Suppressor macrophage treated with lipopolysaccharide for 4 hours (primary cell): ENCODE measurements at places on chromosomes 4 and X.
A peak's percentile ranks its signal among the peaks of the same experiment; 100 is the strongest.

DNA sequence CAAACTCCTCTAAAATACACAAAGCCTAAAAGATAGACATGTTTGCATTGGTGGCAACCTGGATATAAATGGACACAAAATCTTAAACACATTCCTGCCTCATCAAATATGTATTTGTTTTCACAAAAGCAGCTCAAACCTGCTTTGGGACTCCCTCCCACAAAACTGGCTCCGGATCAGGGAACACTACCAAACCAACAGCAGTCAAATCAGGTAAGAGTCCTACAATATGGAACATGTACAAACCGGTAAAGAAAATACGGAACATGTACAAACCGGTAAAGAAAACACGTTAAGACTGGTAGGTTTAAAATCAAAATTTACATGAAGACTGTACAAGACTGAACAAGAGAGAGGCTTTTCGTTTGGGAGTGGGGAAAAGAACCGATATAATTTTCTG, 4.3 kb downstream of the AMTN start:
- no peak for DNase-seq

GRCh38 chr4:84875636-84876371, 90.7 kb downstream of the WDFY3 start:
- peak; percentile 30 for DNase-seq

DNA sequence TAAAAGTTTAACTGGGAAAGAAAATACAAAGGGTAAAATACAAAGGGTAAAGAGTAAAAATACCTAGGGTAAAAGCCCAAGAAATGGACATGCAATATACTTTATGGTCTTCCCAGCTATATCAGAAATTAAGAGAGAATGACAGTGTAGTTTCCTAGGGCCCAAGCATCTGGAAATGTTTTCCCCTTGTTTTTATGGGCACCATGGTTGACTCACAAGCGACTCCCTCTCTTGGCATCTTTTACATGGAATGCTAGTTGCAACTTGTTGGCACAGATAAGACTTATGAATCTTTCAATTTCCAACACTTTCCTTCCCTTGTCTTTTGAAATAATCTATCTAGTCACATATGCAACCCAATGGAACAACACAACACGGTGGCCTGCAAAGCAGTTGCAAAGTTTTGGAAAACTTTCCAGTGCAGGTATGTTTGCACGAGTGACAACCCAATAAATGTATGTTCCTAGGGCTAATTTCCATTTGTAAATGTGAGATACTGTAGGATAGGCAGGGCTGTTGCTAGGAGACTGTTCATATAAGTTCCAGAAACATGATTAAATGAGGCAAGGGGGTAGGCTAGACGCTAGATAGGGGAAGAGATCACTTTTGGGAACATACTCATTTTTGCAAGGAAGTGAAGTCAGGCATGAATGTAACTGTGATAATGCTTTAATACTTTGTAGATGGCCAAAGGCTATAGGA, 36.4 kb upstream of the CWH43 start:
- no peak for DNase-seq

- no peak for DNase-seq
Observed at GRCh38 chr4:82480771-82481505, 50.5 kb downstream of the ENOPH1 start.

GRCh38 chr4:184384056-184384809, 90.1 kb downstream of the IRF2 start:
- DNase-seq = peak; percentile 74

- DNase-seq = no peak
Observed at GRCh38 chr4:81751531-81752289, 280.0 kb upstream of the RASGEF1B start.

DNA sequence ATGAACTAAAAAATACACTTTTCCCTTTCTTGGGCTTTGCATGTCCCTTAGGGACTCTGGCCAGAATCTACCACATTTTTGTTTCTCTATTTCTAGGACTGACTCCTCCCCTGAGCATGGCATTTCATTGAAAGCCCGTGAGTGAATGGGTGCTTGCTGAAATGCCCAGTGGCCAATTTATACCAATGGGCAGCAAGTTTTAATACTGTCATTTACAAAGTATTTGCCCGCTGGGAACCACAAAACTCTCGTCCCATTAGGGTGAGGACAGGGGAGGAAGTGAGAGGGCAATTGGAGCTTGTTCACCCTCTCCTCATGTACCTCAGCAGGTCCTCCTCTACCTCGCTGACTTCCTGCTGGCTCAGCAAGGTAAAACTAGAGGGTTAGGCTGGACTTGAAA, 1.1 kb downstream of the SRPX2 start:
- DNase-seq = no peak

- DNase-seq = no peak
Observed at GRCh38 chrX:34546366-34546765, 110.7 kb downstream of the TMEM47 start.

GRCh38 chr4:138616775-138617174, 374.6 kb upstream of the SLC7A11 start:
- no peak for DNase-seq

DNA sequence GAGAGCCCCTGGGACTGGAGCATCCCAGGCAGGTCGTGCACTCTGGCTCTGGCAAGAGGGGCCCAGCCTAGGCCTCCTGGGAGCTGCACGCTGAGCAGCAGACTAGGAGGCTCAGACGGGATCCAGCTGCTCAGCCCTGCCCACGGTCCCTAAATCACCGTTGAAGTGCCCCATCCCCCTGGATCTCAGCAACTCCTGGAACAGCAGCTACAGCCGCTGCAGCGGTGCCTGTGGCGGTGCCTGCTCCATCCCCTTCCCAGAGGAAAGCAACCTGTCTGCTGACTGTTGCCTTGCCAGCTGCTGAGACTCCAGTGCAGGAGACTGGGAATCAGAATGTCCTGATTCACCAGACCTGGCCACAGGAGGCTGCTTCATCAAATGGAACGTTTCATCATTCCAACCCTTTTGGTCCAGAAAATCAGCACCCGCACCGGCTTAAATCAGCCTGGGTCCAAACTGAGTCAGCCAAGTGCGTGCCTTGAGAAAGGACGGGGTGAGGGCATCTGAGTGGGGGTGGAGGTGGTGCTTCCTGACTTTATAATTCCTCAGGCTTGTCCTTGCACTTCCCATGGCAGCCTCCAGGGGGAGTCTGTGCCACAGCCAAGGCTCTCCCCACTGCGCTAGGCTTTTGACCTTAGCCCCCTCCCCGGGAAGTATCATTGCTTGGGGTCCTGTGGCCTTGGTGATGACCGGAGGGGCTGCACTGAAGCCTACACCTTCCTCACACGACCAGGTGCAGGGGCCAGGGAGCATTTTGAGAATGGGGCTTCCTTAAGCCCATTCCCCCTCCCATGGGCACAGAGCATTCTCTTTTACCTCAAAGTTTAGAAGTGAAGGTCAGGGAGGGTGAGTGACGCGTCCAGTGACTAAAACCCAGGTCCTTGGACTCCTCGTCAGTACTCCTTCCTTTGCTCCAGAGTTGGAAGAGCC, 6.5 kb downstream of the ZNF185 start:
- DNase-seq = peak; percentile 60

- no peak for DNase-seq
Observed at GRCh38 chr4:17701882-17702281, 79.5 kb downstream of the FAM184B start.

GRCh38 chr4:138680989-138681604, 334.5 kb upstream of the NOCT start:
- peak; percentile 87 for DNase-seq

DNA sequence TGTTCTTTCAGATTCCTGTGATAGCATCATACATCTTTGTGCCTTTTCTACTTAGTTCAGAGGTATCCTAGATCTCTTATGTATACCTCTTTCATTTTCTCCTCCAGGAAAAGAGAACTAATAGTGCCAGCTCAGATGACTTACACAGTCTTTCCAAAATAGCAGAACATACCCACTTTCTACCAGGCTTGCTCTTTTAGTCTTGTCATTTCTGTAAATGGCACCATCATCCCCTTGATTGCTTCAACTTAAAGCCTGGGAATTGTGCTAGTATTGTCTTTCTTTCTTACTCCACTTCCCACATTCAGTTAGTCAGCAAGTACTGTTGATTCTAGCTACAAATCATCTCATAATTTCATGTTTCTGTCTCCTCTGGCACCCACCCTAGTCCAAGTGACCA, 5.1 kb downstream of the APEX2 start:
- DNase-seq = peak; percentile 62

DNA sequence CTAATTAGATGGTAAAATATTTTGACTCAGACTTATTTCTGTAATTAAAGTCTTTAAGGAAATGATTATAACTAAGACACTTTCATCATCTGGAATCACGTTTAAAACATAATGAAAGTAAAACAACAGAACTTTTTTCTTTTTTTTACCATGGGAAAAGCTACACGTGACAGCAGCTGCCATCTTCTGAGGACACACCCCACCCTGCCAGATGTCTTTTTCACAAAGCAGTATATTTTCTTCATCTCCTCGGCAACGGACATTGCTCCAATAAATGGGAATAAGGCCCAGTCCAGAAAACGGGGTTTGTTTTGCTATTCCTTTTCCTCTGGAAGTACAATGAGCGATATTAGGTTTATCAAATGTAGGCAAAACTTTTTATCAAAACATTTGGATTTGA, 17.5 kb downstream of the PRSS12 start:
- DNase-seq = no peak

DNA sequence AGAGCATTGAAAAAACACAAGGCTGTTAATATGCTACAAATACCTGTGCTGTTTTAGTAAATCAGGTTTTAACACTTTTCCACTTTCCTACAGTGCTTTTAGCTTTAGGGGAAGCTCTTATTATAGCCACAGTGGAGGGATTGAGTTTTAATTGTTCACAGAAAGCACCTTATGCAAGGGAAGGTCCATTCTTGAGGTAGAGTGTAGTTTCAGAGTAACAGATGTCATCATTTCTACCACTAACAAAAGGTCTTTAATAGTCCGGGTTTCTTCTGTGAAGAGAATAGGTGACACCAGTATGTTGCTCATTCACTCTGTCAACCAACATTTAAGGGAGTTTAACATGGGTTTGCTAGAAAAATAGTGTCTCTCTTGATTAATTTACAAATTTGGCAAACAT, 104.4 kb downstream of the STIM2 start:
- no peak for DNase-seq

GRCh38 chr4:164408831-164409230, 345.1 kb upstream of the SMIM31 start:
- DNase-seq = no peak

DNA sequence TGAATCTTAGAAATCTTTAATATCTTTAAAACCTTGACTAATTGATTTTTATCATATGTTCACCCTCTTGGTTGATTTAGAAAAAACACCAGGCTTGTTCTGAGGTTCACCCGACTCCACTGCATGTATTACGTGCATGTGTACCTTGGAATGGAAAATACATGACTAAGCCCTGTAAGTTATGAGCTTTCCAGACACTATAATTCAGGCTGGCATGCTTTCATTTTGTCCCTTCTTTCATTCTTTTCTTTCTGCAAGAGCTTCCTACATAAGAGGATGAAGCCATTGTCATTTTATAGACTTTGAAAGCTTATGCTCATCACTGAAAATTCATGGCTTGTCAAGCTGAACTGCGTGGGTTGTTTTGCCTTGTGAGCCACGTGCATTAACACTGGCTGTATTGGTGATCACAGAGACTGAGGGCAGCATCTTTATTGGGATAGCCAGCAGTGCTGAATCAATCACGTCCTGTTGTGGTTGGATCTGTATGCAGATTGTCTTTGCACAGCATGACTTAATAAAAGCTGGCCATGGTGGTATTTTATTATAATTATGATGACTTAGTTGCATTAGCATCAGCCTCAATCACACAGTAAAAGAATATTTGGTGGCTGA, 141.9 kb downstream of the SLIT2 start:
- DNase-seq = no peak

- no peak for DNase-seq
Observed at GRCh38 chrX:25143596-25143995, 127.8 kb upstream of the ARX start.

- DNase-seq = no peak
Observed at GRCh38 chrX:153449368-153450113, 3.7 kb upstream of the TREX2 start.
